Umbilical cord (tissue), 2 donors: ENCODE measurements at places on chromosomes 1 and 21.

GRCh38 chr1:244778344-244778743, 57.1 kb upstream of the COX20 start:
- peak; percentile 13 for DNase-seq

- no peak for DNase-seq
Measured at GRCh38 chr21:39602076-39602689, 10.6 kb upstream of the B3GALT5 start.

DNA sequence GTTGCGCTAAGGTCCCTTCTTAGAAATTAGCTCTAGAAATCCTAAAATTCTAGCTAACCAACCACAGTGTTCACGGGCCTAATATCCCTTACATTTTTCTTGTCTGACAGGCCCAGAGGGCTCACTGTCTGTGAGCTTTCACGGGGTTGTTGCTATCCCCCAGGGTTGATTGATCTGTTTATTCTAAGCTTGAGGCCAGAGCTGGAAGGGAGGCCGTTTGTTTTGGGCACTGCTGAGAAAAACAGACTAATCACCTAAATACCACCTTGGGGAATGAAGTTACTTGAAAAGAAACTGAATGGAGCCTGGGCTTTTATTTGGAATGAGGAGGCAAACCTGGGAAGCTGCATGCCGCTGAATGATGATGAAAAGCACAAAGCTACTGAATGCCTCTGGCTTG, 162.4 kb downstream of the KIF26B start:
- DNase-seq = no peak

GRCh38 chr1:51527144-51527543, 8.1 kb upstream of the EPS15 start:
- DNase-seq = no peak

GRCh38 chr1:22131875-22132486, 10.9 kb downstream of the WNT4 start:
- no peak for DNase-seq

DNA sequence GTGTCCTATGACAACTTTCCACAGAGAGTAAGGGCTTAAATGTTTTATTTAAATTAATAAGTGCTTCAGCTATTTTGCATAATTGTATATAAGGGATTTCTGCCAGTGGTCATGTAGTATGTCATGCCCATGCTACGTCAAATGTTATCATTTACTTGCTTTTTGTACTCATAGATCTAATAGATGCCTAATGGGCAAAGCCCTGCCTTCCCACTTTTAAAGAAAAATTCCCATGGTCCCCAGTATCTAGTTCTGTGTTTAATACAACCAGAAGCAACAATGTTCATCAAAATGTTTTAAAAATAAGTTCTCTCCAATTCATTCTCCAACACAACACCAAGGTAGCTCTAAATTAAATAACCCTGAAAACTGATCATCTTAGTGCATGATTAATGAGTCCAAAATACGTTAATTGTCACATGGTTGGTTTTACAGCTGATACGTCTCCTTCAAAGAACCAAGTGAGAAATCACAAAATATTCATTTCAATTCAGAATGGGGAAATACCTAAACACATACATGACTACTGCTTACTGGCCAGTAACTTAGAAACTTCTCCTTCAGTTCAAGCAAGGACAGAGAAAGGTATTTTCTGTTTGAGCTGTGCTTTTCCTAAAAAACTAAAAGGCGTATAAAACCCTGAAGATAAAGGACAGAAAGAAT, 49.1 kb upstream of the SDC3 start:
- DNase-seq = no peak

DNA sequence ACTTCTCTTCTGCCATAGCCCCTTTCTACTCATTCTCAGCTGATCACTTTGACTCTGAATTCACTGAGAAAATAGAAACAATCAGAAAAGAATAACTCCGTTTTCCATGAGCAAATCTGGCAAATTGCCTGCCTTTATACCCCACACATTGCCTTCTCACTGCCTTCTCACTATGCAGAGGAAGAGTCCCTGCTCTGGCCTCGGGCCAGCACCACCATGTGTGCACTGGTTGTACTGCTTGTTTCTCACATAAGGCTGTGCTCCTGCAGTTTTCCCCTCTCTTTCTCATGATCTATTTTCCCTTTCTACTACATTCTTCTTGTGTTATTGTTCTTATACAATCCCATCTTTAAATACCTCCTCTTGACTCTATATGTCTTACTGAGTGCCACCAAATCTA, 2.3 kb upstream of the HMGCS2 start:
- no peak for DNase-seq

DNA sequence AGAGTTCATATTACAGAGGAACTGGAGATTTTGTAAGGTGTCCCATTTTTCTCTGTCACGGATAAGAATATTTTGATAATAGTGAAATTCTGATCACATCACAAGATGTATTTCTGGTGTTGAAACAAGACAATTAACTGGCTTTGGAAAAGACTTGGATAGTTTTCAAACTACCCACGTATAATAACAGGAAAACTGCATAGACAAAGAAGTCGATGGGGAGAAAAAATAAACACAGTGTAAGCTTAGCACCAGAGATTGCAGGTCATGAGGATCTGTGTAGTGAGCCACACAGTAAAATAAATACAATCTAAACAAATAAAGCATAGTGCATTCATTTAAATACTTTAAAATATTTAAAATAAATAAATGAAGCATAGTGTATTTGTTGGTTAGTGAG, 452.3 kb upstream of the ADAMTS5 start:
- no peak for DNase-seq

GRCh38 chr1:239858529-239858928, 233.2 kb upstream of the FMN2 start:
- no peak for DNase-seq

DNA sequence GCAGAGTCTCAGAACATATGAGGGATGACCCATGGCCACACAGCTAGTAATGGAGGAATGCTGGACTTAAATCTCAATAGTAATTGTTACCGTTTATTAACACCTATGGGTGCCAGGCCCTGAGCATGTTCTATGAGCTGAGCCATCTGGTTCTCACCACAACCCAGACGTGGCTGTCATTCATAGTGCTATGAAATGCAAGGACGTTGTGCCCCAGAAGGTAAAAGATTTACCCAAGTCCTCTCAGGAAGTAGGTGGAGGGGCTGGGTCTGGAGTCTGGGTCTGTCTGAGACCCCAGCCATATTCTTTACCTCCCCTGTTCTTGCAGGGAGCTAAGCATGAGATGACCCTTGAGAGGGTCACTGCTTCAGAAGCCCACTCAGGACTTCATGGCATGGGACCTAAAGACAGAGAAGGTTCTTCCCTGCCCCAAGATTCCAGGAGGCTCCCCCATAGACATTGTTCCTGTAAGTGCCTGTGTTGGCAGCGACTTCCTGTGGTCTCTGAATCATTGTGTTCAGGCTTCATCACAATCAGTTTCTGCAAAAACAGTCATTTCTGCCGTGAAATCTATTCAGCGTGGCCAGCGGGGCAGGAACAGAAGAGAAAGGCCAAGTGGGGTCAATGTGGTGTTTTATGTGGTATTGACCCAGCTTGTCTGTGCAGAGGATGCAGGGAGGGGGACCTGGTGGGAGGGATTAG, 475.4 kb downstream of the PTPRU start:
- DNase-seq = no peak

- DNase-seq = no peak
Measured at GRCh38 chr1:201422436-201423030, 1.0 kb upstream of the TNNI1 start.

GRCh38 chr1:162030759-162031280, 7.2 kb upstream of the OLFML2B start:
- DNase-seq = no peak

DNA sequence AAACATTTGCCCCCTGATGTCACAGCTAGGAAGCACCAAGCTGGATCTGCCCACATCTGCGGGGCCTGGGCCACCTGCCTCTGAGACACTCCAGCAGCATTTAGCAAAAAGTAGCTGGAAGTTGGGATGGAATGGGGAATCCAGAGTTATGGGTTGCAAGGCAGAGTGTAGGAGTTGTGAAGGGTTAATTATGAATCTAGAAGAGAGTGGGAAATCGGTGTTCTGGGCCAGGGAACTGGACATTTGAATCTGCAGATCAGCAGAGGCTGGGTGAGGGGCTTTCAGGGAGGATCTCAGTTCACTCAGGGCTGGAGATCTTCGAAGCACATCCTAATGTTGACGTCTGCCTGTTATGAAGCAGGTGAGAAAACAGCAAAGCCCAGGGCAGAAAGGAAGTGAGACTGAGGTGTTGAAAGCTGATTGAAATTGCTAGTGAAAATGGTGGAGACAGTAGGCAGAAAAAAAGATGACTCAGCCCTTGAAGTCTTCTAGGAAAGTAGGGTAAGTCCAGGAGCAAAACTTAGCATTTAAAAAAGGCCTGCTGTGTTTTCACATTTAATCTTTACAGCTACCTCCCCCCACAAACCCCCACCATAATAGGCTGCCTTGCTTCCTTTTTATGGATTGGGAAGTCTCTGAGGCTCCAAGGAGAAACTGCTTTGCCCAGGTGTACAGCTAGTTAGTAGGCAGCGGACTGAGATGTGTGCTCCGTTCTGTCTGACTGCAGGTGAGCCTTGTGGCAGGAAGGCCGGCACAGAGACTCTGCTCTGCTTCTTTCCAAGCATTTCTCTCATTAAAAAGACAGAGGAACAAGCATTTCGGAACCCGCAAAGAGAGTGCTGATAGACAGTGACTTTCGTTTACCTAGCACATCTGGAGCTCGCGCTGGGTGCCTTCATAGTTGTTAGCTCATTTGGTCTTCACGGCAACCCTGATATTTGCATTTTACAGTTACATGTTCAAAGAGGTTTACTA, 7.2 kb downstream of the VANGL1 start:
- DNase-seq = no peak

DNA sequence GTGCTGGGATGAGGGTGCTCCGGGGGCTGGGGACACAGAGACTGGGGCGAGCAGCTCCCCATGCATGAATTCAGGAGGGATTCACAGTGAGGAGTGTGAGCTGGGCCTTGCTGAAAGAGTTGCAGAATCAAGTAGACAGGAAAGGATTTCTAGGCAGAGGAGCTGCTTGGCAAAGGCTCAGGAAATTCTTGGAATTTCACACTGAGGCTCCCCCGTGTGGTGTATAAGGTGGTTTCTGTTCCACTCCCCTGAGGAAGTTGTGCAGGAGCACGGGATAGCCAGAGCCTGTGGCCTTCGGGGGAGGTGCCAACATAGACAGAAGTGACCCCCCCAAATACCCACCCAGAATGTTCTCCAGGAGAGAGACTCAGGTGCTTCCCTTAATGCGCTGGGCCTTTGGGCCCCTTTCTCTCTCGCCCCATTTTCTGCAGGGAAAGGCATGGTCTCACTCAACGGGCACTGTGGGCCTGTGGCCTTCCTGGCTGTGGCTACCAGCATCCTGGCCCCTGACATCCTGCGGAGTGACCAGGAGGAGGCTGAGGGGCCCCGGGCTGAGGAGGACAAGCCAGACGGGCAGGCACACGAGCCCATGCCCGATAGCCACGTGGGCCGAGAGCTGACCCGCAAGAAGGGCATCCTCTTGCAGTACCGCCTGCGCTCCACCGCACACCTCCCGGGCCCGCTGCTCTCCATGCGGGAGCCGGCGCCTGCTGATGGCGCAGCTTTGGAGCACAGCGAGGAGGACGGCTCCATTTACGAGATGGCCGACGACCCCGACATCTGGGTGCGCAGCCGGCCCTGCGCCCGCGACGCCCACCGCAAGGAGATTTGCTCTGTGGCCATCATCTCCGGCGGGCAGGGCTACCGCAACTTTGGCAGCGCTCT, 58.5 kb upstream of the ACTL8 start:
- DNase-seq = peak; percentile 62

DNA sequence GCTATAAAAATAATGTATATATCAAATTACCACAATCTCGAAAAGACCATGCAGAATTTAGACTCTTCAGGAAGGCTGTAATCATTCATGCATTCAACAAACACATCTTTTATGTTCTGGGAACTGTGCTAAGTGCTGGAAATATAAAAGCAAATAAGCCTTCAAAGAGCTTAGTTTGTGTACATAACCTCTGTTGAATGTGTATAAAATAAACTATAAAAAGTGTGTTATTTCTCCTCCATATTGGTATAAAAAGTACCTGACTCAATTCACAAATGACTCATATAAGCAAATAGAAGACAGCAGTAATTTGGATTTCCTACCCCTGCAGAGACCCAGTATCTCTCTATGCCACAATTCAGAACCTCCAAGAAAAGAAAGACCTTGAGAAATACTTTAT, 36.8 kb downstream of the RAB3GAP2 start:
- no peak for DNase-seq

DNA sequence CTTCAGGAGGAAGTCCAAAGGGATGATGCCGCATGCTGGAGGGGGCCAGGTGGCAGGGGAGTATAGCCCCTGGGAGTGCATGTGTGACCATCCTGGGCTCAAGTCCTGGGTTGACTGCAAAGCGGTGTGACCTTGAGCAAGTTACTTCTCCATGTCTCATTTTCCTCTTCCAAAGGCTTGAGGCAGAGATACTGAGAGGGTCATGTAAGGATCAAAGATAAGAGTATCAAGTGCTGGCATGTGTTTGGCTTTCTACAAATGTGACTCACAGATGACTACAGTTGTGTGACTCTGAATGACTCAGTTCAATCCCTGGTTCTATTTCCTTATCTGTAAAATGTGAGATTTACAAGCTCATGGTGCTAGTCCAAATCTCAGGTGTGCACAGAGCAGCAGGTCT, 26.1 kb downstream of the PROK1 start:
- peak; percentile 67 for DNase-seq

- DNase-seq = no peak
Measured at GRCh38 chr21:16968436-16968835, 544.4 kb upstream of the CXADR start.

DNA sequence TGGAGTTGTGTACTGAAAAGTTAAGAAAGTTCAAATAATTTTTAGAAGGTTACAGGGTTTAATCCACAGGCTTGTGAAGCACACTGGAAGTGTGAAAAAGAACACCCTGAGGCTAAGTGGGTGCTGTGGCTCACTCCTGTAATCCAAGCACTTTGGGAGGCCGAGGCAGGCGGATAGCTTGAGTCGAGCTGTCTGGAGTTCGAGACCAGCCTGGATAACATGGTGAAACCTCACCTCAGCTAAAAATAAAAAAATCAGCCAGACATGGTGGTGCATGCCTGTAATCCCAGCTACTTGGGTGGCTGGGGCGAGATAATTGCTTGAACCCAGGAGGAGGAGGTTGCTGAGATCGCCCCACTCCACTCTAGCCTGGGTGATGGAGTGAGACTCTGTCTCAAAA, 9.8 kb downstream of the TXNIP start:
- DNase-seq = no peak

GRCh38 chr1:195516036-195516435, 1092.2 kb downstream of the KCNT2 start:
- DNase-seq = no peak

DNA sequence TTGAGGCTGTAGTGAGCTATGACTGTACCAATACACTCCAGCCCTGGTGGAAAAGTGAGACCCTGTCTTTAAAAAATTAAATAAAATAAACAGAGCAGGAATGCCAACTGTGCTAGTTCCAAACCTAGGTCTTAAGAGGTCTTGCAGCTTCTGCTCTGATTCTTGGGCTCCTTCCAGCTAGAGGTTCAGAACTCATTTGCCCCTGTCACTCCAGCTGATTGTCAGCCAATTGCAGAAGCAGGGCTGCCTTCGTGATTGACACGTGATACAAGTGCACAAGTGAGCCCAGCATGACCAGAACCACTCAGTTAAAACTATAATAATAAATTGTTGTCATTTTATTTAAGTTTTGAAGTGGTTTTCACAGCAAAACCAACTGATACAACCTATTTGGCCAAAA, 298.4 kb downstream of the USP25 start:
- no peak for DNase-seq
